ENCODE measurements at places on chromosomes 12 and 14.

DNA sequence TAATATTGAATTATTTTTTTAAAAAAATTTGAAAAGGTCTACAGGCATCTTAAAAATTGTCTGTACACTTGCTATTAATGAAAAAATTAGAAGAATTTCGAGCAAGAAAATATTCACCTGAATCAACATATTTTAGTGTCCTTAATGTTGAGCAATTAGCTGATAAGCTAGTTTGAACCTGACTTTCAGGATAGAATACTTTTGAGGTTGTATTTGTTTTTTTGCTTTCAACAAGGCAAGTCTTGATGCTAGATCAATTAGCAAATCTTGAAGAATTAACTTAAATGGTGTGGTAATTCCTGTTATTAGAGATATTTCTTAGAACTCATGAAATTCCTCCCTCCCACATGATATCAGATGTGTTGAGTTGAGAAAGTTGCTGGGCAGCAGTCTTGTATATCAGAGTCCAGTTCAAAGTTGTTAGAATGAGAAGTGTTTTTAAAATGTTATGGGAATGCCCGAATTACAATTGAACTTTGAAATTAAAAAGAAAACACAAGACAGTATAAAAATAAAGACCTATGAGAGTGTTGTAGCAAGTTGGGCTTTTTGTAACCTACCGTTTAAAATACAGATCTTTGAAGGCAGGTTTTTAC lies 119.2 kb downstream of the TRMT5 start:
- DNase-seq: no peak

- no peak for DNase-seq
These were observed 352 bp downstream of the PHB2 start for GRCh38 chr12:6970096-6970527.

GRCh38 chr12:103801709-103802585 lies 39.1 kb downstream of the NT5DC3 start:
- no peak for DNase-seq

DNA sequence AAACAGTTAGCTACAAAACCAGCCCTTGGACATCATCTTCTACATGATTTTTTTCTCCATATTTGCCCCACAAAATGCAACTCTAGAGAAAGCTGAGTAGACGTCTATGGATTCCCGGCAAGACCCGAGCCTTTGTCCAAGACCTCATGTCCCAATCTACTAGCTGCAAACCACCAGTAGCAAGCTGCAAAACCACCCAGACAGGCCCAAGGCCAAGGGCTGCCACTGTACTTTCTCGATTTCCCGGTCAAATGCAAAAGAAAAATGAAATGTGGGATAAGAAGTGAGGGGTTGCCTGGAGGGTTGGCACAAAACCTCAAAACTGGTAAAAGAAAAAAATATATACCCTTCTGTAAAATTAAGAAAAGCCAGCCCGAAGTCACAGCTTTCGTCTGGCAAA lies 2.9 kb upstream of the SIX6 start:
- DNase-seq: no peak

- no peak for DNase-seq
These were observed 175.1 kb downstream of the TMEM132C start for GRCh38 chr12:128442096-128442495.
